ENCODE measurements at places on chromosomes 5 and 9.

DNA sequence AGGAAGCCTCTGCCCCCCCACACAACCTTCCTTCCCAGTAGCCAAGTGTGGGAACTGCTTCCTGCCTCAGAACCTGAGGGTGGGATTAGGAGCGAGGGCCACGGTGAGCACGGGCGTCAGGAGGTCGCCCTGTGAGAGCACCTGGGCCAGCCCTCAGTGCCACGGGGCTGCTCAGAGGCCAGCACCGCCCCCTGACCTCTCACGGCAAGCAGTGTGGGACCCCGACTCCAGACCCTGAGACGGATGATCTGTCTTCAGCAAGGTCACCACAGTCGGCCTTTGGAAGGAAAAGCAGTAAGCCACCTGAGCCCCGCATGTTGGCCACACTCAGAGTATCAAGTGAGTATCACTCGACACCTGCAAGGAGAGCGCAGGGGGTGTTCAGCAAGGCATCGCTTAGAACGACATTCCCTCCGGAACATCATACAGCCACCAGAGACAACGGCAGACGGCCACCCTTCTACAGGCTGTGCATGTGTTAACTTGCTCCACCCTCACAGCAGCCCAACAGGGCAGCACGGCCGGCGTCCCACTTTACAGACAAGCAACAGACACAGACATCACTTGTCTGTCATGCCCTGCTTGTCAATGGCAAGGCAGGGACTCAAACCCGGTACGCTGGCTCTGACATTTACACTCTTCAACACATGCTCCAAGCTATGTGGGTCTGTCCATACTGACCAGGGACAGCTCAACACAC lies 50.2 kb downstream of the IPPK start:
- DNase-seq, result no peak

DNA sequence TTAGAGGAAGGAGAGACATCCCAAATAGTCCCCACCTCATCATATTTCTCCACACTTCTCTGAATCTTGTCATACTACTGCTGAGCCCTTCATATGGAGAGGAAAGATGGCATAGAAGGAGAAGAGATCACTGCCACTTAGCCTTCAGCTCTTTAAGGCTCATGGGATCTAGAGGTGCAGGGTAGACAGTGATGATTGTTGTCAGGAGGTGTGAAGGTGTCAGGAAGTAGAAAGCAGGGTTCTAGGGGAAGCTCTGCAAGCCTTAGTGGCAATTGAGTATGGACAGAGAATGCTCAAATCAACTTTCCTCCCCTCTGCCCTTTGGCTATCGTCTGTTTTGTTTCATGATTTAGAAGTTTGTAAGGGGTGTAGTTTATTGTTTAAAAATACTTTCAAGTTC lies 505.7 kb downstream of the ZNF608 start:
- DNase-seq, result no peak

DNA sequence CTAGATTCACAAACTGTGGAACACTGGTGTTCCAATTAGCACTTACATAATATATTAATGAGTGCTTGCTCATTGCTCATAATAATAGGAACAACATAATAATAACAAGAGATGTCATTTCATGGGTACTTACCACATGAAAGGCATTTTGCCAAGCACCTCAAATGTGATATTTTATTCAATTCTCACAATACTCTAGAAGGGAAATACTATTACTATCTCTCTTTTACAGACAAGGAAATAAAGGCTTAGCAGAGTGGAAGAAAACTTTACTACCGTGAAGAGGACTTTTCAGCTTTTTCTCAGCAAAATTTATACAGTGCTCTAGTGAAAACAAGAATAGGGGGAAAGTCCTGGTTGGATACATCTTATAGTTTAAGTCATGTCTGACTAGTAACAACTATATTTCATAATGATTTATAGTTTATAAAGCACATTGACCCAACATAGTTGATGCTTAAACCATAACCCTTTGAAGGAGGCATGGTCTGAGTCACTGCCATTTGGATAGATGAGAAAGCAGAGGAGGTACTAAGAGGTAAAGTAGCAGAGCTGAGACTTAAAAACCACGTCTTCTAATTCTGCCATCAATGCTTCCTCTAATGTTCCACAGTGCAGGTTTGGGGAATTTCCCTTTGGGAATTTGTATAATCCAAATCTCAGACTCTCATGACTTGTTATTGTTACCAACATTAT lies 124.7 kb downstream of the CEP120 start:
- no peak for DNase-seq

DNA sequence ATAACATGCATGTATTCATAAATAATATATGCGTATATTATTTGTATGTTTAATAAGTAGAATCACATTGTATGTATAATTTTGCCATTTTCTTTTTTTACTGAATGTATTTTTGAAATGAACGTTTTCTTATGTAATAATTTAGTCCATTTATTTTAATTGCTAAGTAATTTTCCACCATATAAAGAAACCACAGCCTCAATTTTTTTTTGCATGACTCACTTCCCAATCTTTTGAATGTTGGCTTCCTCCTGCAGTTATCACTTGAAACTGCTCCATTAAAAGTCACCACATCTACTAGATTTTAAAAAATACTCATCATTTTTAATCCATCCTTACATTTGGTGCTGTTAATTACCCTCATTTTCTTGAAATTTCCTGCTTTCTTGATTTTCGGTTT lies 363.3 kb upstream of the MEF2C start:
- no peak for DNase-seq

GRCh38 chr9:2215921-2216441 lies 200.8 kb downstream of the SMARCA2 start:
- DNase-seq, result no peak

GRCh38 chr9:72294936-72295335 lies 70.1 kb downstream of the ZFAND5 start:
- DNase-seq, result no peak

DNA sequence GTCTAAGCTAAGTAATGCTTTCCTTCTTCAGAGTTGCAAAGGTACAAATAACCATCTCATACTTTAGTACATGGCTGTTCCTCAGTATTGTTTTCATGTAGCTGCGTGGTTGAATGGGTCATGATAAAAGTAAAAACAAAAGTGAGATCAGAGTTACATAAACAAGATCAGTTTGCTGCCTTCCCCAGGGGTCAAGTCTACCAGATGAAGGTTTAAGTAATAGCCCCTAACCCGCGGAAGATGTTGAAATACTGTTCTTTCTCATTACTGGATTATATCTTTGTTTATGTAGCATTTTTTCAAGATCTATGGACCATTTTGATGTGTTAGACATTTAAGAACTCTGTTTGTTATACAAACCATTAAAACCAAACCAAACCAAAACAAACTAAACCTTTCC lies 34.1 kb upstream of the ARRDC3 start:
- DNase-seq, result no peak

DNA sequence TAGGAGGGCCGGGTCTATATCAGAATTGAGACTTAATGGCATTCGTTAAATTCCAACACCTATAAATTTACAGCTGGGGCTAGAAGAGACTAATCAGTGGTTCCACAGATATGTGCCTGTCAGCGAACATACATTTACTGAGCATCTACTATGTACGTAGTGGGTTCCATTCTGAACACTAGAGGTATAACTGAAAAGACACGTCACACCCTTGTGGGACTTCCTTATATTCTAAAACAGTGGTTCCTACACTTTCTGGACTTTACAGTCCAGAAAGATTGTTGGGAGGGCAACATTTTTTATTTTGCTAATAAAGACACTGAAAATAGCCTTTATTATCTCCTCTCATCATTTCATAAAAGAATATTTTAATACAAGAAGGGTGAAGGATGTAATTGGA lies 140.5 kb downstream of the SCAMP1 start:
- no peak for DNase-seq

DNA sequence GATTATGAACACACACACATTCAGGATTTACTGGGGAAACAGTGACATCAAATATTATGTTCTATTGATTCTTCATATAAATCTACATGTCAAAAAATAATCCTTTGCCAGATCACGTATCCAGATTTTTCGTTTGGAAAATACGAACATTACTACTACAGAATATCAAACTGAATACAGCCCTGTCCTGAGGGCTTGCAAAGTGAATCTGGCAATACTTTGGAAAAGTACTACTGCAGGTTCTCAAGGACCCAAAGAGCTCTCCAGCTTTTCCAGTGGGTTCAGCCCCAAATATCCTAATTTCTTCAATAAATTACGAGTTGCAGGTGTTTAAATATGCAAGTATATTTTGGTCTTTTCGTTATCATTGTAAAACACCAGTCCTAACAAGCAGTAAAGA lies 411 bp upstream of the NDUFS4 start:
- no peak for DNase-seq

DNA sequence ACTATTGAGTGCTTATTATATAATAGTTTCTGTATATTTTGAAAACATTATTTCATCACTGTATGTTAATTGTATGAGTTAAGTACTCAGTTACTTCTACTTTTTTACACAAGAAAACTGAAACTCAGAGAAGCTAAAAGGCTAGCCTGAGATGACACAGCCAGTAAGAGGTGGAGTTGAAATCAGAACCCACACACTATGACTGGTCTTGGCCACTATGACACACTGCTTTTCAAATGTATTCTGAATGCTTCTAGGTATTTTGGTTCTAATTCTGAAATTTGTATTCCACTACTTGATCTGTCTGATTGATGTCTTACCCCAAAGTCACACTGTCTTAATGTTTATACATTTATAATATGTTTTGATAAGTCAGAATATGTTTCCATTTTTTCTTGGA lies 181.8 kb downstream of the ZDHHC21 start:
- no peak for DNase-seq

- no peak for DNase-seq
These were observed 40.4 kb downstream of the CTNNA1 start for GRCh38 chr5:138793575-138793974.

Measured in T47D (cell line).